Right cardiac atrium (tissue), 5 donors: ENCODE measurements at places on chromosomes 13 and 19. TPM values are rescaled to one million over a fixed set of nuclear protein-coding genes. Genes with fewer than 3 reads are reported as not detected.

LHB gene
- total RNA-seq = not detected

CEACAM20 gene
- total RNA-seq = not detected

LGALS14 gene
- total RNA-seq = not detected

CD177 gene
- total RNA-seq = 0.15 TPM

ETV2 gene
- total RNA-seq = 0.41 TPM

LIM2 gene
- total RNA-seq = not detected

ZNF549 gene
- 4.8 TPM for total RNA-seq

EDNRB gene
- 55.8 TPM for total RNA-seq

VAV1 gene
- 2.0 TPM for total RNA-seq

PLK5 gene
- total RNA-seq = not detected

CEACAM19 gene
- 6.1 TPM for total RNA-seq

ZNF418 gene
- 12.6 TPM for total RNA-seq

- peak; percentile 39 for DNase-seq
These were observed 764 bp downstream of the UPF1 start for GRCh38 chr19:18832306-18833140.

DNA sequence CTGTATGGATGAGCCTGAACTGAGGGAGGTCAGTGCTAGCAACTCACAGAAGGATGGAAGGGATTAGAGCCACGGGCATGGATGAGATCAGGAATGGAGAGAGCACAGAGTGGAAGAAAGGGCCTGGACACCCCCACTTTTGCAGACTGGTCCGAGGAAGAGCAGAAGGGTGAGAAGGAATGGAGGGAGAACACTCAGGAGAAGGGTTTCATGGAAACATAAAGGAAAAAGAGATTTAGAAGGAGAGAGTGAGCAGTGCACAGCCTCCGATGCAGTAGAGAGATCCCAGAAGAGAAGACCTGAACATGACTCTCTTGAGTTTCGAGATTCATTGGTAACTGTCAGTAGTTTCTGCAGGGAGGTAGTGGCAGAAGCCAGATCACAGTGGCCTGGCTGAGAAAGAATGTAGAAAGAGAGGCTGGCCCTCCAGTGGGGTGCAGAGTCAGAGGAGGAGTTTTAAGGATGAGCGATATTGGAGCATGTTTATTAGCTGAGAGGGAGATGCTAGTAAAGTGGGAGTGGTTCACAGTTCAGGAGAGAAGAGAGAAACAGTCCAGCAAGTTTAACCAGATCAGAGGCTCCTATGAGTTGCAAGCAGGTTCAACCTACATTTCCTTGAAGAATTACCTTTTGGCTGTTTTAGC lies 108.9 kb downstream of the ZAR1L start:
- DNase-seq = no peak

- no peak for DNase-seq
These were observed 692 bp downstream of the CYP4F2 start for GRCh38 chr19:15897026-15897737.

DNA sequence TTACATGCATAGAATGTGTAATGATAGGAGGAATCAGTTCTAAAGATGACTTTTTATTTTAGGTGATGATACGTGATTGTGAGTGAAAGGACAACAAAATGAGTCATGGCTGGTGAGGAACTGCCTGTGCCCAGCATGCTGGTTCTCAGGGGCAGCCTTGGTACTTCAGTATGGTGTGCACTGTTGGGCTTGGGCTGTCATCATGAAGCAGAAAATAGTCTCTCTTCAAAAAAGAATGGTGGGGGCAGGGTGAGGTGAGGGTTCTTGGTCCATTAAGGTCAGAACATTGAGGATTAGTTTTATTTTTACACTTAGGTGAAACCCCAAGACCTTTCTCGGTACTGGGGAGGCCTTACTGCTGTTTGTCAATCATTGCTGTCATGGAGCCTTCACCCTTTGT lies 309.5 kb downstream of the MTUS2 start:
- no peak for DNase-seq

DNA sequence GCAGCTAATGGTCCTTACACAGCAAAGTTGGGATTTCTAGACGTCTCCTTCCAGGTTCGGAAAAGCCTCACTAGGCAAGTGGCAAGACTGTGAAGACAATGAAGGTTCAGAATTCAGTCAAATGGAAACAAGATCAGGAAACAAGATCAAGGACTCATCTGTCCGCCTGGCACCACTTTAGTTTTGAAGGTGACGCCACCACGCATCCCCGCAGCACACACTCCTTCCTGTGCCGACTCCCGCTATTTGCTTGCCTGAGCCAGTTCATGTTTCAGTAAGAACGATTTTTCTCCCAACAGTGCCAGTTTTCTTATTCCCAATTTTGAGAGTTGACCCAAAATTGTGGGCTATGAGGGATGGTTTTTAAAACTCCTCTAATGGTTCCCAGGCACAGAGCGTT lies 41.4 kb downstream of the MPHOSPH8 start:
- no peak for DNase-seq

DNA sequence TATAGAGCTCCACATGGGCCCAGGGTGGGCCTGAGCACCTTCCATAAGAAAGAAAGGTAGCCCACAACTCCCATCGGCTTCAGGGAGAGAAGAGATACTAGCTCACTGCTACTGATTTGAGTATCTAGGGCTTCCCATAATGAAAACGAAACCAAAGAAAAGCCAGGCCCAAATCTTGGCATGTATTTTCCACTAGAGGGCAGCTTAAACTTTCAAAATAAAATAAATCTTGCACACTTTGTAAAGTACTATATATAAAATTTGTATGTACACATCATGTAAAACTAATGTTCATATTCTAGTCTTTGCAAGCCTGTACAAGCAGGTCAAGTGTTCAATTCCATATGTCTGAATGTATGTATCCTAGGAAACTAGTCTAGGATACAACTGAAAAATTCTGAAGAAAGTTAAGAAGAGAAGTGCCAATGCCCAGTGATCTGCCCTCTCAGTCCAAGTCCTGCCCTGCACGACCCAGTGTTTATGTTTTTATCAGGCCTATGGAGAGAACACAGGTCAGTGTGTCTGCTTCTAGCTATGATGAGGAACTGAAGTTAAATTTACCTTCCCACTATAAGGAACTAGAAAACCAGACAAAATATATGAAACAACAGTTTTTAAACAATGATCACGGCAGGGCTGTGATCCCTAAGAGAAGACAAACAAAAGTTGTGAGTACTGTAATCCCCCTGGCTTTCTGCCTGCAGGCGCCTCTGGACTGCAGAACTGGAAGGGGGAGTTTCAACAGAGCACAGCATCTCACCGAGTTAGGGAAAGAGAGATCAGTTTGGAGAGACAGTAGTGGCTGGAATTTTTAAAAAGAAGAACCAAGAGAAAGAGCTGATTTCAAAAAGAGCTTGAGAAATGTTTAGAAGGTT lies 475.7 kb downstream of the UQCRFS1 start:
- no peak for DNase-seq

DNA sequence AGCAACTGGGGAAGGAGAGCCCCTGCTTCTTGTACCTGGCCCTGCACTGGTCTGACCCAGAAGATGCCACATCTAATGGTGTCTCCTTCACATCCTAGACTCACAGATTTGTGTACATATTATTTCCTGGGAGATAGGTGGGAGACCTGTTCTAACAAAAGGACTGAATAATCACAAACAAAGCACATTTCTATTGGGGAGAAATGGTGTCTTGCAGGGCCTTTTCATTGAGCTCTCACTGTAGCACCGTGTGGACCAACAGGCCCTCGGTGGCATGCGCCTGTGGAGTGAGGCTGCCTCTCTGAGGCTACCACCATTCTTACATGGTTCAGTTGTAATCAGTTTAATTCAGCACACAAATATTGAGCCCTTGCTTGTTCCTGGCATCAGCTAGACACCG lies 989 bp upstream of the SACS start:
- no peak for DNase-seq

- DNase-seq = no peak
These were observed 655.5 kb downstream of the PCDH9 start for GRCh38 chr13:66574606-66575005.

DNA sequence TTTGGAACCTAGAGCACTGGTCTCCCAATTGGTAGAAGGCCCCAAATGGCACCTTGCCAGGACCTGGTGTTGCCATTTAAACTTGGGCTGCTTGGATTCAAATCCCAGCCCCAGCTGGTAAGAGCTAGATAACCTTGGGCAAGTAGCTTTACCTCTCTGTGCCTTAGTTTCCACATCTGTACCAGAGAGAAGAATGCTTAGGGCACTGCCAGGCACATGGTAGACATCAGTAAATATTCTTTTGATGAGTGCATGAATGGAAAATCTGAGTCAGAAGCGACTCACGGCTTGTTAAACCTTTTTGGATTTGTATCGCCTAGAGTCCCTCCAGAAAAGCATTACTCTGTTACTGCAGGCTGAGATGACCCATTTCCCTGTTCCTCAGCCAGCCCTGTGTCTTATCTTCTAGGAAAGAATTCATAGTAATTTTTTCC lies 90.9 kb downstream of the SIPA1L3 start:
- DNase-seq = peak; percentile 38

DNA sequence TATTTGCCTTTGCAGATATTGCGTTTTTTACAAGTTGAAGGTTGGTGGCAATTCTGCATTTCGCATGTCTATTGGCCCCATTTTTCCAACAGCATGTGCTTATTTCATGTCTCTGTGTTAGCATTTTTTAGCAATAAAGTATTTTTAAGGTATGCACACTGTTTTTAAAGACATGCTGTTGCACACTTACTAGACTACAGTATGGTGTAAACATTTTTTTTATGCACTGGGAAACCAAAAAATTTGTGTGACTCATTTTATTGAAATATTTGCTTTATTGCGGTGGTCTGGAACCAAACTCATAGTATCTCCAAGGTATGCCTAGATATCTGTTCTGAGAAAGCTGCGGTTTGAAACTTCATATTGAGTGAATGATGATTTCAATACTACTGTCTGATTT lies 55.4 kb upstream of the RNF113B start:
- DNase-seq = no peak

DNA sequence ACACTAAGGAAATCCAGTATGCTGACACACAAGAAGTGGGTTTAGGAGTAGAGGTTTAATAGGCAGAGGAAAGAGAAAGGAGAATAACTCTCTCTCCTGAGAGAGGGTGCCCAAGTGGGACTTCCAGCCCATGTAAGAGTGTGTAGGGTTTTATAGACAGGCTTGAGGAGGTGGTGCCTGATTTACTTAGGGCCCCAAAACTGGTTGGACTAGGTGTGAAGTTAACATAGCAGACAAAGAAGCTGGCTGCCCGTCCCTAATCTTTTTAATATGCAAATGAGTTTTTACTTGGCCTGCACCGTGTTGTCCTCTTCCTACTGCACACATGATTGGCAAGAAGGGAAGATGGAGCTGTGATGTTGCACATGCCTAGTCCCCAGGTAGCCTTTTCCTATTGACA lies 752.5 kb upstream of the SLITRK5 start:
- DNase-seq = no peak

GRCh38 chr13:26784704-26785639 lies 24.4 kb upstream of the GPR12 start:
- DNase-seq = no peak

DNA sequence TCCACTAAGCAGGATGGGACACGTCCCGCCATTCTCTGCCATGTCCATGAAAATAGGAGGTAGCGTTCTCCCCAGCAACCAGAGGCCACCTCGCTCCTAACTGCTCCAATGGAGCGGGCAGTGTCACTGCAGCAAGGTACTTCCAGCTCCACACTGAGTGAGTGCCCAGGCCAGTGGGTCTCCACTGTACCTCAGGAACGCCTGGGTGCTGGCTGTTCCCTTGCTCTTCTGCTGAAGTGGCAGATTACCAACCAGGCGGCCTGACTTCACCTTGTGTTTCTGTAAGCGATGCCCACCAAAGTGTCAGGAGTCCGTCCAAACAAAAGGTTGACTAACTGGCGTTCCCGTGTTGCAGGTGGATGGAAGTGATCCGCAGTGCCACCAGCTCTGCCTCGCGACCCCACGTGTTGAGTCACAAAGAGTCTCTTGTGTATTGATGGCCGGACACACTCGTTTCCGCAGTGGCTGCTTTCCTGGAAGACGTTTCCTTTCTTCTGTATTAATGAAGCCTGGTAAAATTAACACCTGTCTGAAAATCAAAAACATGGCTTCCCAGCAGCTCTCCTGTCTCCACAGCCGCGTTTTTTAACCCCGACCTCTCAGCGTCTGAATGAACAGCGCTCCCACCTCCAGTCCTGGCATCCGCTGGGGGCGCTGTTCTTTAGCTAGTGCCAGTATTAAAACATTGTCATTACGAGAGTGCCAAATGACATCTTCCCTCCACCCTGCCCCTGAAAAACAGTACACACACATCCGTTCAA lies 128.8 kb downstream of the STK24 start:
- peak; percentile 88 for DNase-seq

DNA sequence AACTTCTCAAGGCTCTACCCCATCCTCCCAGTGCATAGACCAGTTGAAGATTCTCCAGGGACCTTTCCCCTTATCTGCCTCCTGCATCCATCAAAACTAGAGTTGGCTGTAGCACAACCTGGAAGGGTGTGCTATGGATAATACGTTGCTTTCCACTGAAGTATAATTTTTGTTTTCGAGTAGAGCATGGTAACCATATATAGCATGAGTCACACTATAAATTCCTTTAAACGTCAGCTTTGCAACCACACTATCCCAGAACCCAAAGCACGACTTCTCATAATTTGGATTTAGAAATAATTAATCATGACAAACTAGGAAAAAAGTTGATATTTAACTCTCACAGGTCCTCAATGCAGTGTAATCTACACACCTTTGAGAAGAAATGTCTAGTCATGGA lies 138.3 kb upstream of the NBEA start:
- no peak for DNase-seq
